ENCODE measurements at places on chromosomes 7 and 10. TPM values are rescaled to one million over a fixed set of nuclear protein-coding genes. Genes with fewer than 3 reads are reported as not detected.
A peak's percentile ranks its signal among the peaks of the same experiment; 100 is the strongest.

WASHC2A gene
- 15.1 TPM for total RNA-seq

STEAP1 gene
- total RNA-seq = 3.4 TPM

SFTPA1 gene
- total RNA-seq = not detected

CUZD1 gene
- not detected for total RNA-seq

CYP3A5 gene
- total RNA-seq = 96.3 TPM

GRCh38 chr10:109166935-109167334 lies 756.4 kb downstream of the XPNPEP1 start:
- DNase-seq = no peak

DNA sequence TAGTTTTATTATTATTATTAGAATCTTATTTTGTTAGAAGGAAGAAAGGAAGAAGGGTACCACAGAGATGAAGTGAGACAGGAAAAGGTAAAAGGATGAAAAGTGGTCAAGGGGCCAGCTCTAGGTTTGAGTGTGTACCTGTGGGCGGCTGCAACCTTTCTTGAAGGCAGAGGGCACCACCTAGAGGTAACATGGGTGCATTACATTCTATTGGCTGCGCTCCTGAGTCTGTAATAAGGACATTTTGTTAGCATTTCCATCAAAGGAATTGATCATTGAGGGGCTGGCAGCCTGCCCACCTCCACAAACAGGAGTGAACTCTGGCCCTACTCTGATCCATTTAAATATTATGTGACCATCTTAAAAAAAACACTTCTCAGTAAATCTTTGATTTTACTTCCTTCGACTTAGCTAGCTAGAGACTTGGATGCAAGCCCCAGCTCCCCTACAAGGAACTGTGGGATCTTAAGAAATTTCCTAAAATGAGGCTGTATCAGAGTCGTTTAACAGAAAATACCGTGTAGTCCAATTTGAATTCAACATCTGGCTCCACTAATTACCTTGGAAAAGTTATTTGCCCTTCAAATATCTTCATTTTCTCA lies 610.4 kb downstream of the IPMK start:
- DNase-seq = peak; percentile 84

DNA sequence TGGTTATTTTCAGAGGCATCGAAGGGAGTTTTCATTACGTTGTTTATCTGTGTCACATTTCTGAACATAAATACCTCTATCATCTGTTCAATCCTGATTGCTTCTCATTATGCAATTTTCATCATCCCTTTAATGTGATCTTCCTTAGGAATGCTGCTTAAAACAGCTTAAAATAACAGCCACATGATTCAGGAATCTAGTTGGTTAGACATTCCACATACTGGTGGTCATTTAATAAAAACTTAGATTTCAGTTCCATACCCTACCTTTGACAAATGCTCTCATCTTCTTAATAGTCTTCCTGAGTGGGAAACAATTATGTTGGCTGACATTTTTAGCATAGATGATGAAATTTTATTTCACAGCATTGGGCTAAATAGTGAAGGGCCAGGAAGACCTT lies 191.3 kb upstream of the CDCA7L start:
- DNase-seq = no peak

- DNase-seq = no peak
Measured at GRCh38 chr10:74282151-74282847, 131.3 kb downstream of the ADK start.

DNA sequence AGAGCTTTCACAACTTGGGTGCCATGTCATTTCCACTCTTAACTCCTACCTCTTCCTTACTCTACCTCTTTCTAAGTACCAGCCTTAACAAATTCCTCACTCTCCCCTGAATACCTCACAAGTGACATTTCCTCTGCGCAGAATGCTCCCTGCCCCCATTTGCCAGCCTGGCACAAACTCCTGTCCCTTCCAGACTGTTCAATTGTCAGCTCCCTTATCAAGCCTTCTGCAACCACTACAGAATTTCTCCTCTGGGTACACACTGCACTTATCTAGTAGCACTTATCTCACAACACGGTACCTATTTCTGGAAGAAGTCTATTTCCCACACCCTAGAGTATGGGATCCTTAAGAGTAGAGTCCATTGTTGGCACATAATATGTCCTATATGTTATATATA lies 39.1 kb upstream of the ANAPC16 start:
- no peak for DNase-seq

DNA sequence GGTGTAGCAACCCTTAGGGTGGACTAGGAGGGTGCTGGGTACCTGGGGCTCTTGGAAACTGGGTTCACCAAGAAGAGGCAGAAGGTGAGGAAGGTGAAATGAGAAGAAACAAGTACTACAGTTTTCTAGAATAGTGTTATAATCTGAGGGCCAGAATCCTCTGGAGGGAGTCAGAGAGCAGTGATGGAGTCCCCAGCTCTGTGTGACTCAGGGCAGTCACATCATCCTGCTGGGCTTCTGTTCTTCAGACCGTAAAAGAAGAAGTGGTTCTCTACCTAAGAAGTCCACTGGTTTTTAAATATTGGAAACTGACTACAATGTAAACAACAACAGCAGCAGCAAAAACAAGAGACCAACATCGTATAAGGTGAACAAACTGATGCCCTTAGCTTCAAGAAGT lies 197.3 kb downstream of the PRPF18 start:
- DNase-seq = no peak
